ENCODE measurements at places on chromosomes 16 and 17.

DNA sequence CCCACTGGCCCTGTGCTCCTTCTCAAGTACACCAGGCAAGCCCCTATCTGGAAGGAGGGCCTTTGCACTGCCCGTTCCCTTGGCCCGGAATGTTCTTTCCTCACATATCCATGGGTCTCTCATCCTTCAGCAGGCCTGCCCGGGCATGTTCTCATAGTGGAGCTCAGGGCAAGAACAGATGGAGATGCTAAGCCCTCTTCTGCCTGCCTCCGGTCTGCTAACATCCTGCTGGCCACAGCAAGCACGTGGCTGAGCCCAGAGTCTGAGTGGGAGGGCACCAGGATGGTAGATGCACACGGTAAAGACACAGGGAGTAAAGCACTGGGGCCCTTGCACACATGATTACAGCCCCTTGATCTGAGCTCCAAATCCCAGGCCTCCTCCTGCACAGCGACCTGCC, 19.8 kb upstream of the ANKRD40CL start:
- no peak for DNase-seq

DNA sequence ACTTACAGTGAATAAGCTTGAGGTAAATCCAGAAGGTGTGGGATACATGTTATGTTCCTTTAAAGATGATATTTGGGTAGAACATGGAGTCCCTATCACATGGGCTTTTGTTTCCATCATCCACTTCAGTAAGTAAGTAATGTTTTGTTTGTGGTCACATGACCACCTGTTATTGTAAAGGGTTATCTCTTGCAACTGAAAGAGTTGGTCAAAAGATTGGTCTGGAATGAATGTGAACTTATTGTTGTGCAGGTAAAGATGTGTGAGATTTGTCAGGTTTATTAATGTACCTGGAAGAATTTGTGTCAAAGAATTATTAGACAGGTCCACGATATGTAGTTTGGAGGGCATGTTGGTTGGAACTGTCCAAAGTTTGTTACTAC, 1.6 kb downstream of the OMG start:
- no peak for DNase-seq

- no peak for DNase-seq
Observed at GRCh38 chr17:4766723-4767122, 5.0 kb upstream of the TM4SF5 start.

GRCh38 chr17:40949418-40949817, 12.0 kb upstream of the KRT23 start:
- DNase-seq, result no peak

GRCh38 chr17:27944546-27945332, 51.6 kb upstream of the LYRM9 start:
- DNase-seq, result no peak

GRCh38 chr17:45782889-45783592, 1.1 kb upstream of the CRHR1 start:
- DNase-seq, result peak; percentile 74

GRCh38 chr17:57284984-57285646, 28.8 kb downstream of the MSI2 start:
- peak; percentile 76 for DNase-seq

- DNase-seq, result no peak
Observed at GRCh38 chr16:80120899-80121521, 419.8 kb upstream of the DYNLRB2 start.

DNA sequence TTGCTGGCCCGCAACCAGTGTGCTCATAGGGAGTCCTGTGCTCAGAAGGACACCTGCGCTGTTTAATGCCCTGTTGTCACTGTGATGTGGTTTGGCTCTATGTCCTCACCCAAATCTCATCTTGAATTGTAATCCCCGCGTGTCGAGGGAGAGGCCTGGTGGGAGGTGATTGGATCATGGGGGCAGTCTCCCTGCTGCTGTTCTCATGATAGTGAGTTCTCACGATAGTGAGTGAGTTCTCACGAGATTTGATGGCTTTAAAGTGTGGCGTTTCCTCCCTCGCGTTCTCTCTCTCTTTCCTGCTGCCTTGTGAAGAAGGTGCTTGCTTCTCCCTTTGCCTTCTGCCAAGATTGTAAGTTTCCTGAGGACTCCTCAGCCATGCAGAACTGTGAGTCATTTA, 66.8 kb downstream of the AKAP1 start:
- DNase-seq, result no peak

GRCh38 chr16:12300945-12301500, 324.5 kb downstream of the SNX29 start:
- no peak for DNase-seq

DNA sequence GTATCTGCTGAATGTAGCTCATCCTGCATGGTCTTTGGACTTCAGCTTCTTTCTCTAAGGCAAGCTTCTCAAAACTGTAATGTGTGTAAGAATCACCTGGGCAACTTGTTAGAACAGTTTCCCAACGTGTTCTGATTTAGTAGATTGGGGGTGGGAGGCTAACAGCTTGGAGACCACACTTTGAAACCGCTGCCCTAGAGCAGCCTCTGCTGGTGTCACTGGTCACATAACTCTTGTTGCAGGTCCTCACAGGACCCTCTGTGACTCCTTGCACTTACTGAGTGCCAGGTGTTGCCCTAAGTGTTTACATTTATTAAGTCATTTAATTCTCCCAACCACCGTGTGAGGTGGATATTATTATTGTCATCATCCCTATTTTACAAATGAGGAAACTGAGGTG, 9.9 kb downstream of the SLC35G3 start:
- no peak for DNase-seq

GRCh38 chr16:72800524-72801161, 247.3 kb downstream of the ZFHX3 start:
- DNase-seq, result no peak

DNA sequence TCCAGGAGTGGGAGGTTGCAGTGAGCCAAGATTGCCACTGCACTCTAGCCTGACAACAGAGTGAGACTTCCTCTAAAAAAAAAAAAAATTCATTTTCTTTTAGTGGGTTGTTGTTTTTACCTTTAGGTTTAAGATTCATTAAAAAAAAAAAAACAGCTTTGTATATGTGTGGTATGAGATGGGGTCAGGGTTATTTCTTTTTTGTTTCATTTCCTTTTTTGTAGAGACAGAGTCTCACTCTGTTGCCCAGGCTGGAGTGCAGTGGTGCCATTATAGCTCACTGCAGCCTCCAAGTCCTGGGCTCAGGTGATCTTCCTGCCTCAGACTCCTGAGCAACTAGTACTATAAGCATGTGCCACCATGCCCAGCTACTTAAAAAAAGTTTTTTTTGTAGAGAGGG, 47.0 kb downstream of the BCAS3 start:
- no peak for DNase-seq

GRCh38 chr17:63460018-63460417, 13.9 kb upstream of the CYB561 start:
- DNase-seq, result no peak

DNA sequence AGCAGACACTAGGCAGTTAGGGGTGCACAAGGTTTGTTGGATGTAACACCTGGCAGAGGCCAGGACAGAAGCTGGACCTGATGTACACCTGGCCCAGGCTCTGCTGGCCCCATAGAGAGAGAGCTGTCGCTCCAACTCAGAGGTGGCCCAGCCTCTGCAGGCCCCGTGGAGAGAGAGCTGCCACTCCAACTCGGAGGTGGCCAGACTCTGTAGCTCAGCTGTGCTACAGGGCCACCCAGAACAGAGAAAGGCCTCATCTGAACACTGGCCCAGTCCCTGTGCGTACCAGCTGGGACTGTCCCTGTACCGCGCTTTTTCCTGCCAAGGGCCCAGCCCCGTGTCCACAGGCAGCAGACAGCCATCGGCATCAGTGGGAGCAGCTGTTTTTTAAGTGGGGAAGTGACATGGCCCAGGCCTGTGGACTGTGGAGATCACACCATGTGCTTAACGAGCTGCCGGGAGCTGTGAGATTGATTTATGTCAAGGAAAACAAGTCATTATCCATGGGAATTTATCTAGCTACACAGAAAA, 176.4 kb upstream of the CHMP6 start:
- no peak for DNase-seq

DNA sequence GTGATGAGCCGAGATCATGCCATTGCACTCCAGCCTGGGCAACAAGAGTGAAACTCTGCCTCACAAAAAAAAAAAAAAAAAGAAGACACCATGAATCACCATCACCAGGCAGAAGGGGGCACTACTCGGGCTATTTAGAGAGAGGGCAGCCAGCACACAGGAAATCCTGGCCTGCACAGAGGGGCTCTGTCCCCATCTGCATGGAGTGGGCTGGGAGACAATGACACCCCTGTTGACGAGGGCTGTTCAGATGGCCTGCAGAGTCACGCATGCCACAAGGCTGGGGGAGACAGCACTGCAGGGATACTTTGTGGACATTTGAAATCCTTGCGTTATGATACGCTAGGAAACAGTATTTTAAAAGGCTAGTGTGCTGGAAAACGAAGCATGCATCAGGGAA, 48.3 kb downstream of the CUEDC1 start:
- DNase-seq, result no peak

DNA sequence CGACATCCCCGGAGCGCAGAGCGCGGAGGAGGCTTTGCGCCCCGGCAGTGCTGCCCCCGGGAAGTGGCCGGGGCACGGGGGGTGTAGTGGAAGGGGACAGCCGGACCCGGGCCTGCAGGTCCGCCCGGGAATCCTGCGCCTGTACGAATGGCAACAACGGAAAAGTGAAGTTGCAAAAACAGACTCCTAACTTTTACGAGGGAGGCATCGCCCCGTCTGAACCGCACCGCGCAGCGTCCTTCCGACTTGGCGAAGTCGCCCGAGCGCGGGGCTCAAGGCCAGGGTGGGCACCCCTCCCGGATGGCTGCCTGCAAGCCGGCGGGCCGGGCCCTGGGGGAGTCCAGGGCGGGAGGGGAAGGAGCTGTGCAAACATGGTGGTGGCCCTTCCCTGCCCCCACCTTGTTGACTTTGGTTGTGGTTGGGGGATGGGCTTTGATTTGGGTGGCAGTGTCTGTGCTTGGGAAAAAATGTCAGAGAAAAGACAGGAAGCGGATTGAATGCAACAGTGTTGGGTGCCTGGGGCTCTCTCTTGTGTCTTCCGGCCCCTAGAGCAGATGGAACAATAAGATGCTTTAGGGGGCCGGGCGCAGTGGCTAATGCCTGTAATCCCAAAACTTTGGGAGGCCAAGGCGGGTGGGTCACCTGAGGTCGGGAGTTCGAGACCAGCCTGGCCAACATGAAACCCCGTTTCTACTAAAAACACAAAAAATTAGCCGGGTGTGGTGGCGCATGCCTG, 675 bp downstream of the RNF213 start:
- DNase-seq, result peak; percentile 69

- no peak for DNase-seq
Observed at GRCh38 chr17:50161911-50162288, 3.9 kb upstream of the SGCA start.

GRCh38 chr17:75130632-75131277, 787 bp downstream of the NT5C start:
- DNase-seq, result peak; percentile 61

DNA sequence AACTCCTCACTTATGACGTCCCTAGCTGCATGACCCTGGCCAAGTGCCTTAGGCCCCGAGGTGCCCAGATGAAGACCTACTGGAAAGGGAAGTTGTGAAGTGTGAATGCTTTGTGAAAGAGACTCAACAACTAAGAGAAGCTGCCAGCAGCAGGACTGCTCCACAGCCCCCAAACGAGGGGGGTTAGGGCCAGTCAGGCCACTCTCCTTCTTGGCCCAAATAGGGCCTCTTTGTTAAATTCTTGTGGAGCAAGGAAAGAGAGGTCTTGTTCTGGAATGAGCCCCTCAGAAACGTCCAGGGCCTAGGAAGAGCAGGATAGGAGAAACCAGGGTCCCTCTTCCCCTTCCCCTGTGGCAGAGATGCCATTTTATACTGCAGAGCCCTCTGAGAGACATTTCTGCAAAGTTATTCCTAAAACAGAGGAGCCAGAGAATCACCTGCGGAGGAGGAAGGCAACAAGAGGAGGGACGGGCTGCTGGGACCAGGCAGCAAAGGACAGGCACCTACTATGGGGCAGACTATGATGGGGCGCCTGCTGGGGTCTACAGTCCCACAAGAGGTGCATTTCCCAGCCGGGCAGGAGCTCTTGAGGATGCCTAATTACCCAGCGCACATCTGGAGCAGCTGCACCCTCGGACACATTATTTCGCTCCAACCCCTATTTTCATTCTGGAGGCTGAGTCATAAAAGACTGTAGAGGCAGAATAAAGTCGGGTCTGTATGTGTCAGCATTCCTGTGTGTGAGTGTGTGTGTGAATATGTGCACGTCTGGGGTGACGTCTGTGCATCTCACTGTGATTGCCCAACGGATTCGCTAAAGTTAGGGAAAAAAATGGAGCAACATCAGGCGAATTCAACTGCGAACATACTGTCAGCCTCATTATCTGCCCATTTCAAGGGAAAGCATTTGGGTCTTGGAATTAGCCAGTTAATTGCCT, 11.4 kb upstream of the HOXB9 start:
- no peak for DNase-seq

GRCh38 chr16:50520451-50521245, 27.5 kb upstream of the NKD1 start:
- DNase-seq, result no peak

DNA sequence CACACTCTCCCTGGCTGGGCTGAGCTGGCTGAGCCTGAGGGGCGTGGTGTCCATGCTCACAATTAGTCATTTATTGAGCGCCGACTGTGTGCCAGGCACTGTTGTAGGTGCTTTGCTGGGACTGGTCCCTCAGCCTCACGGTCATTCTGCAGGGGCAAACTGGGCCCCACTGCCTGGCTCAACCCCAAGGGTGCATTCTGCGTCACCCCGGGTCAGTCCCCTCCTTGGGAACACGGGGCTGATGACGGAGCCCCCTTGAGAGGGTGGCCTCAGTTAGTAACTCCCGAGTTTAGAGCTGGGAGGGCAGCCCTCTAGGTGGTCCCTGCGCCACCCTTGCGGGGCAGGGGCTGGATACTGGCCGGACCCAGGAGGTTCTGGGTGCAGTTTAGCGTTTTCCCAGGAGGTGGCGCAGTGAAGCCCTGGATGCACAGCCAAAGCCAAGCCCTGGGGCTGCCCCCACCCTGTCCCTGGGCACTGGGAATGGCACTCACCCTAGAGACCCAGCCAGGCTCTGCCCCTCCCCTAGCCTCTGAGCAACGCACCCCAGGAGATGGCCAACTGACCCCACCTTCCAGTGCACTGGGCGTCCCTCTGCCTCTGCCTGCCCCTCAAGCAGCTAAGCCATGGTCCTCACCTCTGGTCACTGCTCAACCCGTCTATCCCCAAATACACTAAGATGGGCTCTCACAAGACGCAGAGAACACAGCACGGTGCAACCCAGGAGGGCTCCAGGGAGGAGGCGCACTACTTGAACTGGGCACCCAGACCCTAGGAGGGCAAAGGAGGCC, 243.2 kb upstream of the GSE1 start:
- peak; percentile 69 for DNase-seq

- no peak for DNase-seq
Observed at GRCh38 chr17:33949100-33949499, 306.0 kb upstream of the CCL2 start.

Data from stimulated activated naive CD8-positive, alpha-beta T cell treated with anti-CD3 and anti-CD28 coated beads, Interleukin-15, Interleukin-2, amounts not matched to agents 100 U/mL and 50 U/mL, for 24 hours (primary cell).